ENCODE measurements at places on chromosomes 6 and 20. TPM values are rescaled to one million over a fixed set of nuclear protein-coding genes. Genes with fewer than 3 reads are reported as not detected.

The DACT2 gene
- total RNA-seq, result not detected

The TNFAIP3 gene
- total RNA-seq, result 92.2 TPM

The NHLRC1 gene
- total RNA-seq, result 1.0 TPM

The FAM184A gene
- total RNA-seq, result 0.27 TPM

The CNPY3 gene
- 159 TPM for total RNA-seq

The ENPP3 gene
- 0.25 TPM for total RNA-seq

The VWA7 gene
- 5.6 TPM for total RNA-seq

The RUNX2 gene
- 2.2 TPM for total RNA-seq

The PDE10A gene
- total RNA-seq, result not detected

The C6orf58 gene
- not detected for total RNA-seq

The TLDC2 gene
- not detected for total RNA-seq
